ENCODE measurements at places on chromosomes 16 and 17.

GRCh38 chr16:57914244-57915173 is 56.4 kb downstream of the CNGB1 start:
- DNase-seq = no peak

DNA sequence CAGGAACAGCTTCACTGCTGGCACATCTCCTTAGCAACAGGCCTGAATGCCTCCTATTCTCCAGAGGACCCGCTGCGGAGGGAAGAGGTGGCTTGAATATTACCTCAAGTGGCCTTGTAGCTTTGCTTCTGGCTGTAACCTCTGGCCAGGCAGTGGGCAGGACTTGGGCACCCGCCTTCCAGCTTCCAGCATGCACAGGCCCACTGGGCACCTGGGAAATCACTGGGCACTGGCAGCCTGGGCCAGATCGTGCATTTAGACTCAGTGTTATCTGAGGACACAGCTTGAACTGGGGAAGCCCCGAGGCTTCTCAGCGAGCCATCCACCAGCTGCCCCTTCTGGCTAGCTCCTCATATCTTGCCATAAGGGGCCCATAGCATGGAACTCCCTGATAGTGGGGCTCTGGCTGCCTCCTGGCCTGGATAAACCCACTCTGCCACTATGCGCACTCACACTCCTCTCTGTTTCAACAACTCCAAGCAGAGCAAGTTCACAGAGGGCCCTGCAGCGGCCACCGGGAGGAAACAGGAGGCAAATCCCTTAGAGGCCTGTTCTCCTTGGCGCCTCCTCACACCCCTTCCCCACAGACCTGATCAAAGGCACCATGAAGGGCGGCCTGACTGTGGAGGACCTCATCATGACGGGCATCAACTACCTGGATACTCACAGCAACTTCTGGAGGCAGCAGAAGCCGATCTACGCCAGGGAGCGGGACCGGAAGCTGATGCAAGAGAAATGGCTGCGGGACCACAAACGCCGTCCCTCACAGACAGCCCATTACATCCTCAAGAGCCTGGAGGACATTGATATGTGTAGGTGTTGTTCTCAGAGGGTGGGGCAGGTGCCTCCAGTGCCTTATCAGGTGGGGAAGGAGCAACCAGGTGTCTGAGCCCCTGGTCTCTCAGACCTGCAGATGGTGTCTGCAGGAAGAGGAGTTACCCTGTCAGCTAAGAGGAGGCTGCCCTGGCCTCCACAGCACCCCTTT is 7.8 kb downstream of the ODAD4 start:
- no peak for DNase-seq

DNA sequence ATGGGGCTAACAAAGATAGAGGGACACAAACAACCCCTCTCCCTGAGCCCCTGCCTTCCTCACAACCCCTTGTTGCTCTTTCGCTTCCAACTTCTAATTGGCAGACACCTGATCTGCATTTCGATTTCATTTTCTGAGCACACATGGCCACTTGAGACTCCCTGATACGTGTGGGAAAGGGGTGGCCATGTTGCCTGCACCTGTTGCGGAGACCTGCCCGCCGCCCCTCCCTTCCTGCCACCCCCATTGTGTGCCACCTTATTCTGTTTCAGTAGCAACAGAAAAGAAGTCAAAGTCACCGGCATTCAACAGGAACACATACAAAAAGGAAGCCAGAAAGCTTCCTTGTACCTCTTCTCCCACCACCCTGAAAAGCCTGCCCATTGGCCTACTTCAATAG is 254.7 kb upstream of the SOX9 start:
- no peak for DNase-seq

GRCh38 chr17:51391982-51392654 is 131.8 kb downstream of the UTP18 start:
- no peak for DNase-seq

DNA sequence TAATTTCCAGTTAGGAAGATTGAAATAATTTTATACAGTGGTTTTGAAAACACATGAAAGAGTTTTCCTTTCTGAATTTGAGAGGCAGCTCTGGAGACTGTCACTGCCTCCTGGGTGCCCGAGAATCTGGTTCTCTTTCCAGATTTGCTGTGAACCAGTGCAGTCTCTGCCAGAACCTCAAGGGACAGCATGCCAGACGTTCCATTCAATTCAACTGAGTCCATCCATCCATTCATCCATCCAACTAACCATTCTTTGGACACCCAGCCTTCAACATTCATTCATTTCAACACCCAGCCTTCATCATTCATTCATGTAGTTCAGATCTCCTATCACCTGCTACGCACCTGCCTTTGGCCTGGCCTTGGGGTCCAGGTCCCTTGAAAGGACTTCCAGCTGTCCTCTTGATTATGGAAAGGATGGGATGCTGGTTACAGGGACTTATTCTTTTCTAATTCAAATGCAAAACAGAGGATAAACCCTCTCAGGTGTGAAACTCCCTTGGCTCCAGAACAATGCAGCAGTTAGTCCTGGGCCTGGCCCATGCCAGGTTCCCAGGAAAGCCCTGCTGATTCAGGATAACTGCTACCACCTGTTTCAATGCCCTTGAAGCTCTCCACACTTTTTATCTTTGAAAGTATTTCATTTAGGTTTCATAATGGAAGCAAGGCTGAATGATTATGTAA is 68.7 kb downstream of the WSCD1 start:
- no peak for DNase-seq

Measured in CD4-positive, alpha-beta T cell treated with Interleukin-4 for 1 hour (primary cell).